CD4-positive, alpha-beta memory T cell (primary cell): ENCODE measurements at places on chromosomes 7 and 10.
A peak's percentile ranks its signal among the peaks of the same experiment; 100 is the strongest.

- no peak for DNase-seq
Measured at GRCh38 chr7:155928583-155928982, 116.3 kb upstream of the SHH start.

DNA sequence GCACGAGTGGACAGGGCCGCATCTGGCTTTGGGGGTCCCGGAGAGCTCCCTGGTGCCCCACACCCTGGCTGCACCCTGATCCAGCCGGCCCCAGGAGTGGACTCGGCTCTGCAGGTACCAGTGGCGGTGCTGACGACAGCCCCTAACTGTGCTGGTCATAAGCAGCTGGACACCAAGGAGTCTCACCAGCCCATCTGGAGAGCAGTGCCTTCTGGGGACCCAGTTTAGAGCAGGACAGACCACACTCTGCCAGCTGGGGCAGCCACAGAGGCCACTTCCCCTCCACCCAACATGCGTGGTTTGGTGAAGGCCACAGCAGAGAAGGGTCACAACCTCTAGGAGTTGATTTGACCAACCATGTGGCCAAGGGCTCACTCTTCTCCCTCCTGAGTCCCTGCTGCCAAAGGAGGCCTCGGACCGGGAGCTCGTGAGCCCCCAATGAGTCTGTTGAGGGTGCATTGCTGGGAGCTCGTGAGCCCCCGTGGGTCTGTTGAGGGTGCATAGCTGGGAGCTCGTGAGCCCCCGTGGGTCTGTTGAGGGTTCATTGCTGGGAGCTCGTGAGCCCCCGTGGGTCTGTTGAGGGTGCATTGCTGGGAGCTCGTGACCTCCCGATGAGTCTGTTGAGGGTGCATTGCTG is 16.0 kb upstream of the INPP5A start:
- no peak for DNase-seq

DNA sequence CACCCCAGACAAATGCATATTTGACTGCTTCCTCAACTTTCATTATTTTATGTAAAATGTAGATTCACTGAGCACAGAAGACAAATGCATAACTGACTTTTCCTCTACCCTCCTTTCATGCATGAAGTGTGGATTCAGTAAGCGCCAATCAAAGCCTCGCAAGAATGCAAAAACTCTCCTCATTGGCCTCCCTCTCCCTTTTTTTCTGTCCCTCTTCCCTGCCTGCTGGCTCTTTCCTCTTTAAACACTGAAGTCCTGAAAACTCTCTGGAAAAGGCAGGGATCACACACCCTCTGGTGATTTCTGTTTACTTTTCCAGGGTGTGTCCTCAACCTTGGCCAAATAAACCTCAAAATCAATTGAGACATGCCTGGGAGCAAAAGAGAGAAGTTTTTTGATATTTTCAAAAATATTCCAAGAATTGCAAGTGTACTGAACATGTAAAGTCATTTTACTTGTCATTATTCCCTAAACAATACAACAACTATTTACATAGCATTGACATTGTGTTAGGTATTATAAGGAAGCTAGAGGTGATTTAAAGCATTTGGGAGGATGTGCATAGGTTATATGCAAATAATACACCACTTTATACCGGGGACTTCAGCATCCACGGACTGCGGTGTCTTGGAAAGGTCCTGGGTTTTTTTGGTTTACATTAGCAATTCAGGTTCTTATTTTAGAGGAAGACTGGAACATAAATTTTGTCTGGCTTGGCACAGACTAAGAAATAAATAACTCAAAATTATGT is 71.4 kb downstream of the SEC61G start:
- no peak for DNase-seq

DNA sequence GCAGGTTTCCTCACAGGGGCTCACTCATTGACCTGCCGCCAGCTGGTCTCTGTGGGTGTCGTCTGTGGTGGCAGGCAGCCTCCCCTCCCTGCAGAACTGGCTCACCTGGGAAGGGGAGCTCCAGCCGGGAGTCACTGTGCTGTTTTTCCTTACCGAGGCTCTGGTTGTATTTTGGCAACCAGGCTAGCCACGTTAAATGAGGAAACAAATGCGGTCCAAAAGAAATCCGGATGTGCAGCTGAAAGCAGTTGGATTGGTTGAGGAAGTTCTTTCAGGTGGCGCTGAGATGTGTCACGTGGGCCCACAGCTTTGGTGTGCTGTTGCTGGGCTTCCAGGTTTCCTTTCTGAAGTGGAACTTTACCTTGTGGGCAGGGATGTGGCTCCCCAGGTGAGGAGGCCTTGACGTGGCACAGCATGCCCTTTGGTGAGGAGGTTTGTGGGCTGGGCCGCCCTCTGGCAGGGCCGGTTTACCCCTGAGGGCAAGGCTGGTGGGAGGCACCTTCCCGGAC is 14.2 kb downstream of the MTURN start:
- peak; percentile 49 for DNase-seq

DNA sequence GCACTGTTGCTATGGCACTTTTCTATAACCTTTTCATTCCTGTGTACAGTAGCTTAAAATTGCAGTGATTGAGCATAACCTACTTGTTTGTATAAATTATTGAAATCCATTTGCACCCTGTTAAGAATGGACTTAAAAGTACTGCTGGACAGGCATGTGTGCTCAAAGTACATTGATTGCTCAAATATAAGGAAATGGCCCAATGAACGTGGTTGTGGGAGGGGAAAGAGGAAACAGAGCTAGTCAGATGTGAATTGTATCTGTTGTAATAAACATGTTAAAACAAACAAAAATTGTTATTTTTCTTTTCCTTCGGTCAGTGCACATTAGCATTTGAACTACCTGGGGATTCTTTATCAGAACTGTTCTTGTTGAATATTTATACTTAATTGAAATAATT is 57.1 kb upstream of the BAMBI start:
- DNase-seq = no peak
